ENCODE measurements at places on chromosomes 5 and 9.
A peak's percentile ranks its signal among the peaks of the same experiment; 100 is the strongest.

- no peak for DNase-seq
Measured at GRCh38 chr5:10985721-10986110, 224.7 kb upstream of the DAP start.

- DNase-seq = no peak
Measured at GRCh38 chr5:35476797-35477196, 140.9 kb upstream of the SPEF2 start.

GRCh38 chr5:118478852-118479251, 509.5 kb downstream of the DTWD2 start:
- DNase-seq = no peak

- DNase-seq = no peak
Measured at GRCh38 chr5:169022718-169023117, 278.2 kb downstream of the SLIT3 start.

DNA sequence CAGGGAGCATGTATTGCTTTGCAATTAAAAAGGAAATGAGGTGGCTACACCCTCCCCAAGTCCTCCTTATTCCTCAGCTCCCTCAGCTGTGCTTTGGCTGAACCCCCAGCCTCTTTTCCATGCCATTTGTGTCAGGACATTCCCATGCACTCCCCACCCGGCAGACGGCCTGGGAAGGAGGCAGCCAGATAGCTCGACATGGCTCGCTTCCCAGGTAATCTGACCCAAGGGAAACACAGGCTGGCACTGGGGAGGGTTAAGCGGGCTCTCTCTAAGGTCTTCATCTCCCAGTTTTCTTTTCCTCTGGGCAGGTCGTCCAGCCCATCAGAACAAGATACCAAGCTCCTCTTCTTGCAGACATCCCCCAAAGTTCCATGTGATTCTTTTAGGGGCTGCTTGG, 31.2 kb downstream of the BTNL9 start:
- DNase-seq = no peak

DNA sequence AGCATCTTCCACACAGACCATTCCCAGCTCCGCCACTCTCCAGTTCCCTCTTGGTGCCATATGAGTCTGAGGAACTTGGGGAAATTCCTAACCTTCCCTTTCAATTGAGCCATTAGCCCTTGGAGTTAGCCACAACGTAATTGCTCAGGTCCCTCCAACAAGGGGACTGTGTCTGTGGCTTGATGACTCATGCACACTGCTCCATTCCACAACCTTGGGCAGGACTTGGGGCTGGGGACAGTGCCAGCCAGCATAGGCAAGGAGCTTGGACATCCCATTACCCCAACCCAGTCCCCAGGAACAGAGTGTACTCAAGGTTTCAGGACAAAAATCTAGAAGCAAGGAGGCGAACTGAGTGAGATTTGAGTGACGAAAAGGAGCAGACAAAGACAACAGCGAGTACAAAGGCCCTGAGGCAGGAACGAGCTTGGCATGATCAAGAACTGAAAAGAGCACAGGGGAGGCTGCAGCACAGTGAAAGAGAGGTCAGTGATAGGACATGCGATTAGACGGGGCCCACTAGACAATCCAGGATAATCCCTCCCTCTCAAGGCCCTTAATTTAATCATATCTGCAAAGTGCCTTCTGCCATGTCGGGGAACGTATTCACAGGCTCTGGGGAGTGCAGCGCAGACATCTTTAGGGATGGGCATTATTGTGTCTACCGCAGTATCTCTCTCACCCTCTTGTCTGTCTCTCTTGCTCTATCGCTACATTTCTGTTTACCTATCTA, 16.0 kb upstream of the JADE2 start:
- DNase-seq = no peak

DNA sequence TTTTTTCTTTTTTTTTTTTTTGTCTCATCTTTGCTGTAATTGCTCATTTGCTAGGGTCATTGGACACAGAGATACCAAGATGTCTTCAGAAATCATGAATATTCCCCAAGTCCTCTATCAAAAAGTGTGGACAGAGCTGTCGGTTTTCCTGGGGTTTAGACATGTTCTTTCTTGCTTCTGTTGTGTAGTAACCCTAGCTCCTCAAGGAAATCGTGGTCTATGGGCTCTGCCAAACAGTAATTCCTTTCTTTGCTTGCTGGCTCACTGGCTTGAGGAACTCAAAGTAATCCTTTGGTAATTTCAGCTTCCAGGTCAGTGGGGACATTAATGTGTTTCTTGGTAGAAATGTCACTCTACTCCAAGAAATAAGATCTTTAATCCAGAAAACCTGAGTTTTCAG, 101.7 kb downstream of the TMC1 start:
- no peak for DNase-seq

DNA sequence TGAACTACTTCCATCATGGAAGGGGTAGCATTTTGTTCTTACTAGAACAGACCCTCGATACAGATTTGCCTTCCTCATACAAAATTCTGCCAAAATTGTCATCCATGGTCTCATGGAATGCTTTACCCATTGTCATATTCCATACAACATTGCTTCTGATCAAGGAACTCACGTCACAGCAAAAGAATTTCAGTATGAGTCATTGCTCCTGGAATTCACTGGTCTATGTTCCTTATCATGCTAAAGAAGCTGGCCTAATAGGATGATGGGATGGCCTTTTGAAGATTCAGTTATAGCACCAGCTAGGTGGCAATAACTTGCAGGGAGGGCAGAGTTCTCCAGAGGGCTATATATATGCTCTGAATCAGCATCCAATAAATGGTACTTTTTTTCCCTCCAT, 18.2 kb upstream of the FNIP1 start:
- DNase-seq = peak; percentile 47

GRCh38 chr9:17484906-17485305, 94.0 kb upstream of the SH3GL2 start:
- DNase-seq = no peak

DNA sequence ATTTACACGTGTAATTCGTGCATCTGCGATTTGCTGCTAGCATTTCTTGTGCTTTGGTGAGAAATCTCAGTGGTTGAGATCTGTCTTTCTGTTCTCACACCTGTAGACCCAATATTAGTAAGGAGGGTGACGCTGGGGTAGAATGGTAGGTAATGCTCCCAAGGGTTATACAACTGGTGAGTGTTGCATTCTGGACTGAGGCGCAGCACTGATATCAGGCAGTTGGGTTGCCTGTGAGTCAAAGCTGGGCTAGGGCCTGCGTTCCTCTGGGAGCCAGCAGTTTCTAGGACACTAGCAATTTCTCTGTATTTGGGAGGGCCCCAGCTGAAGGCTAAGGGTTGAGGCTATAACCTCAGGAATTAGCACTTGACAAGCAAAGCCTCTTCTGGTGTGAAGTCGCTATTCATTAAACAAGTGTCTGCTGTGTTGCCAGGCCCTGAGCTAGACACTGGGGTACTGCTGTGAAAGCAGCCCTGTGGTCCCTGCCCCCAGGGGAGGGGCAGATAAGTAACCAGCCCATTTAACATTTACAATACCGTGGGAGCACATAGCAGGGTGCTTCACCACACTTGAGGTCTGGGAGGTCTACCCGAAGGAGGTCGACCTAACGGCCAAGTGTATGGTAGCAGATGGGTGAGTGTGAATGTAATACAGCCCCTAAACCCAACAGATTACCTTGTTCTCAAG, 28.7 kb downstream of the LARP1 start:
- DNase-seq = no peak

GRCh38 chr5:64634997-64635686, 55.2 kb upstream of the SHISAL2B start:
- DNase-seq = no peak

- no peak for DNase-seq
Measured at GRCh38 chr5:163642904-163643303, 137.5 kb downstream of the MAT2B start.

DNA sequence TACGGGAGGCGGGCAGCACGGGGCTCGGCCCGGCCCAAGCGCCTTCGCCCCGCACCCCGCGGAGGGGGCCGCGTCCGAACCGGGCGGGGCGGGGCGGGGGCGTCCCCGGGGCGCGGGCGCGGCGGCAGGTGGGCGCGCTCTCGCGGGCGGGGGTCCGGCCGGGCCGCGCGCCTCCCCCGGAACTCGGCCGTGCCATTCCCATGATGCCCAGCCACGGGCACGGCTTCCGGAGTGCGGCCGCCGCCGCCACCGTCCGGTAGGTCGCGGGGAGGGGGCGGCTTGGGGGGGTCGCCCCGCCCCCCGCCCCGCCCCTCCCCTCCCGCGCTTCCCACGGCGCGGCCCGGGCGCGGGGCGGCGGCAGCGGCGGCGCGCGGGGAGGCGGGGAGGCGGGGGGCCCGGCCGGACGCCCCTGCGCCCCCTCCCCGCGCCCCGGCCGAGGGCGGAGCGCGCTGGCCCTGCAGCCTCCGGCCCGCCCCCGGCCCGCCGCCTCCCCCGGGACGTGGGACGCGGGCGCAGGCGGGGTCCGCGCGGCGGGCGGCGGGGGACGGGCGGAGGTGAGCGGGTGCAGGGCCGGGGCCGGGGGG, at the start of gene PPP1R26:
Gene PPP1R26 (plus strand): TSS at position 314 of the 584 bp plus-strand sequence. CDS start 4,729 bp downstream, outside the sequence.
- no peak for DNase-seq

GRCh38 chr9:35318741-35319140, 156.9 kb downstream of the UNC13B start:
- DNase-seq = no peak

DNA sequence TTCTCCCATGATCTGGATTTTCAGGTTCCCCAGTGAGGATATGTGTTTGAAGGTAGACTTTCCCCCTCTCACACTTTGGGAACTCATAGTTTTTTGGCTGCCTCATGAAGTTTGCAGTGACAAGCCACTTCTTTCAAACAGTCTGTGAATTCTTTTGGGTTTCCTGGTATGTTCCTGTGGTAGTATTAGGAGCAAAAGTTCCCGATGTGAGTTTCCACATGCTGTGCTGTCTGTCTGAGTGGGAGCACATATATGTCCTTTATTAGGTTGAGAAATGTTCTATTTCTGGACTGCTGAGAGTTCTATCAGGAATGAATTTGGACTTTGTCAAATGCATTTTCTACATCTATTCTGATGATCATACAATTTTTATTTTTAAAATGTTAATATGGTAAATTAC, 273.2 kb upstream of the TARS1 start:
- DNase-seq = no peak

GRCh38 chr5:62457071-62457470, 44.5 kb downstream of the IPO11 start:
- no peak for DNase-seq

- no peak for DNase-seq
Measured at GRCh38 chr9:114395334-114395617, 7.5 kb upstream of the AKNA start.

DNA sequence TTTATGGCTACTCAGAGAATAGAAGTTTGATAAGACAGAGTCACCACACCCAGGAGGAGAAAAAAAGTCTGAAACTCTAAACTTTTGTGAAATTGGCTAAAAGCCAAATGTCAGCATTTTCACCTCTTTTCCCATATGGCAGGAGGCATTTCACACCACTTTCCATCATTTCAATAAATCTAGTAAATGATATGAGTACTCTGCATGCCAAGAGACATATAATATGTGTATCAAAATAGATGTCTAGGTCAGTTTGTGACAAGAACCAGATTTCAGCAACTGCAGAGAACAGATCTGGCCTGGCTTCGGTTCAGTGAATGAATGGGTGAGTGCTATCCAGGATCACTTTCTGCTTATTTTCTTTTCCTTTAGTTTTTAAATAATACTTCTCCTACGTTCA, 470.8 kb downstream of the ENC1 start:
- no peak for DNase-seq

DNA sequence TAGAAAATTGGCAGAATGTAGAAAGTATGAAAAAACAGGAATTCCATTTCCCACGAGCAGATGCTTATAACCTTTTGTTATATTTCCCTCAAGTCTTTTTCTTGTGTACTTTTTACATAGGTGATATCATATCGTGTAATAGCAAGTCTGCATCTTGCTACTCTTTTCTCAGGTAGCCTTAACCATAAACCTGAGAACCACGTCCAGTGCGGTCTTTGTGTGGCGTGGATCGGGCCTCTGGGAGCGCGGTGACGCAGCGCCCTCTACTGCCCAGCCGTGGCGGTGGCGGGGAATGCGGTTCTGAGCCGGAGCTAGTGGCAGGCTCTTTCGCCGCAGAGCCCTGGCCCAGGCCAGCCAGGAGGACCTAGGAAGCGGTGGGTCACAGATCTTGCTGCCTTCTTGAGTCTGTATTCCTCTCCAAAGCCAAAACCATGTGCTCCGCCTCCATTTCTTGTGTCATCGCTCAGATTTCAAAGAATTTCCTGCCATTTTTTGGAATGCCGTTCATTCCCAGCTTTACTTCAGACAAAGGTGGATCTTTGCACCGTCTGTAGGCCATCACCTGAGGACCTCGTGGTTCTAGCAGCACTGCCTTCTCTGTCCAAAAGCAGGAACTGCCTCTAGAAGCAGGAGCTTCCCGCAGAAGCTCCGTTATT, 71.9 kb downstream of the MVB12B start:
- DNase-seq = no peak

- DNase-seq = no peak
Measured at GRCh38 chr5:151106043-151106442, 25.2 kb upstream of the TNIP1 start.

- no peak for DNase-seq
Measured at GRCh38 chr5:173240091-173241050, 5.4 kb upstream of the NKX2-5 start.

- DNase-seq = no peak
Measured at GRCh38 chr5:111746791-111747190, 10.2 kb downstream of the NREP start.

- no peak for DNase-seq
Measured at GRCh38 chr5:117457656-117458055, 883.0 kb upstream of the SEMA6A start.

DNA sequence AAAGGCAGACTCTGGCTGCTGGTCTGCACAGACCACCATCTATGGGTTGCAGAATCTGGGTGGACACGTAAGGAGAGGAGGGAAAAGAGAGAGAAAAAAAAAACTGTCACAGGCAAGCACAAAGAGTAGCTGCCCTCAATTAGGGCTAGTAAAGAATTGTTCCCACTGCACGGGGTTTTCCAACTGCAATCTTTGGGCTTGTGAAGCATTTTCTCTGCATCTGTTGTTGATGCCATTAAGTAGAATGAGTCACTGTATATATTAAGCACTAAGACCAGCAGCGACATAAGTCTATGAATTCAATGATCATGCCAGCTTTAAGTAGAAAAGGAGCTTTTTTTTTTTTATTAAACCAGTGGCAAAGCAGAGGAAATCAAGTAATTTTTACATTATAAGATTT, 40.2 kb downstream of the MED10 start:
- no peak for DNase-seq

GRCh38 chr5:150317048-150318003, 14.6 kb upstream of the ARSI start:
- DNase-seq = peak; percentile 87

- DNase-seq = no peak
Measured at GRCh38 chr5:1857256-1857600, 25.5 kb downstream of the IRX4 start.

- DNase-seq = no peak
Measured at GRCh38 chr5:123673107-123673506, 161.1 kb downstream of the CSNK1G3 start.

All from GM04503 (cell line).